ENCODE measurements at places on chromosomes 3 and 15. TPM values are rescaled to one million over a fixed set of nuclear protein-coding genes. Genes with fewer than 3 reads are reported as not detected.

The CA12 gene
- total RNA-seq: 133 TPM

The MRAS gene
- total RNA-seq: 19.9 TPM

The MNS1 gene
- total RNA-seq: 3.5 TPM

The RASL12 gene
- total RNA-seq: 6.6 TPM

The TMEM212 gene
- not detected for total RNA-seq

All from subcutaneous preadipocyte (primary cell).